ENCODE measurements at places on chromosomes 7 and 10. TPM values are rescaled to one million over a fixed set of nuclear protein-coding genes. Genes with fewer than 3 reads are reported as not detected.
A peak's percentile ranks its signal among the peaks of the same experiment; 100 is the strongest.

- no peaks in the 10 kb centered on the region for H3K4me1 ChIP-seq
- no peak overlapping the region for H3K27ac ChIP-seq
- H3K27me3 ChIP-seq: no peaks in the 10 kb centered on the region
These were observed 214.3 kb downstream of the DGKB start for GRCh38 chr7:14688208-14688607.

DNA sequence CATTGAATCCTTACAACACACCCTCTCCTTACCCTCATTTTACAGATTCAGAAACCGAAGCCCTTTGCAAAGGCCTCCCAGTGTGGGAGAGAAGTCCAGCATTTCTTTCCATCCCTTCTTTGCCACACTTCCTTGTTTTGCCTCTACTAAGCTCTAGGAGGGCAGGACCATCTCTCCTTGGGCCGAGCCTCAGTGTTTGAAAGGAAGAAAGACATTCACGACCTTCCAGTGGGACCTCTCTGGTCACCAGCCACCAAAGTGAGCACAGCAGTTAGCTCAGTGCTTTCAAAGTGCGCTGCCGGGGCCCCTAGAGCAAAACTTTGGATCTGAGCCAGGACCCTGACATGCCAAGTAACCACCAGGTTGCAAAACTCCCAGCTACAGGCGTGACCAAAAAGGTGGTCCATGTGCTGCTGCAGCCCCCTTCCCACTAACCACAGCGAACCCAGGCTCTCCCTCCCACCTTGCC lies 12.4 kb downstream of the CTBP2 start:
- H3K4me3 ChIP-seq: no peak overlapping the region
- peaks cover 16% of the 10 kb centered on the region for H3K4me1 ChIP-seq
- no peak for DNase-seq
- no peaks in the 10 kb centered on the region for H3K27me3 ChIP-seq
- no peak overlapping the region for H3K27ac ChIP-seq

GRCh38 chr7:139505563-139505962 lies 17.9 kb upstream of the CLEC2L start:
- DNase-seq: peak; percentile 92
- no peaks in the 10 kb centered on the region for H3K4me1 ChIP-seq
- no peaks in the 10 kb centered on the region for H3K36me3 ChIP-seq
- no peak overlapping the region for H3K4me3 ChIP-seq
- no peak overlapping the region for H3K27ac ChIP-seq

DNA sequence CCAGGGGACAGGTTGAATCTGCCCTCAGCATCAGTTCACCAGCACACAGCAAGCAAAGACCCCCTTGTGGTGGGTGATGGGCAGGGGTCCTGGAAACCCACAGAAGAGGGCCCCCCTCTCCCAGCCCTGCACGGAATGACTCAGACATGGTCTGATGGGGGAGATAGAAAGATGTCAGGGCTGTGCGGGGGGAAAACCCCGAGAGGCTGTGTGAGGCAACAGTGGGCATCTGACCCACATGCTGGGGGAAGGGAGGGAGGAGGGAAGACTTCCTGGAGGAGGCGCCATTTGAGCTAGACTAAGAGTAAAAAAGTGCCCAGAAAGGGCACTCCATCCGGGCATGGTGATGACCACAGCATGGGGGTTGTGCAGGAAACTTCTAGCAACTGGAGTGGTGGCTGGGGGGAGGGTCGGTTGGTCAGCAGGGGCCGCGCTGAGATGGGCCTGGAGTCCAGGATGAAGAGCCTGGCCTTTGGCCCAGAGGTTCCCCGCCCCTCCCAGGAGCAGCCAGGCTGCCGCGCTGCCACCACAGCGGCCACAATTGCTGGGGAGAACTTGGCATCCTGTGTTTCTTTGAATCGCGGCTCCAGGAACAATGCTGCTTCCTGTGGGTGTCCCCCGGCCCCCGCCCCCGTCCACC lies 2.5 kb downstream of the LFNG start:
- H3K4me3 ChIP-seq: no peak overlapping the region
- H3K36me3 ChIP-seq: no peaks in the 10 kb centered on the region
- DNase-seq: peak; percentile 58
- peaks cover 34% of the 10 kb centered on the region for H3K27me3 ChIP-seq
- peak overlapping the region; percentile 38 for H3K27ac ChIP-seq
- peaks cover 7% of the 10 kb centered on the region for H3K4me1 ChIP-seq

Gene AIMP2
- 29.7 TPM for total RNA-seq

Gene AHR
- 5.6 TPM for total RNA-seq

- H3K4me3 ChIP-seq: no peak overlapping the region
- H3K27ac ChIP-seq: no peak overlapping the region
- DNase-seq: no peak
These were observed 15.3 kb downstream of the MKLN1 start for GRCh38 chr7:131342864-131343442.

DNA sequence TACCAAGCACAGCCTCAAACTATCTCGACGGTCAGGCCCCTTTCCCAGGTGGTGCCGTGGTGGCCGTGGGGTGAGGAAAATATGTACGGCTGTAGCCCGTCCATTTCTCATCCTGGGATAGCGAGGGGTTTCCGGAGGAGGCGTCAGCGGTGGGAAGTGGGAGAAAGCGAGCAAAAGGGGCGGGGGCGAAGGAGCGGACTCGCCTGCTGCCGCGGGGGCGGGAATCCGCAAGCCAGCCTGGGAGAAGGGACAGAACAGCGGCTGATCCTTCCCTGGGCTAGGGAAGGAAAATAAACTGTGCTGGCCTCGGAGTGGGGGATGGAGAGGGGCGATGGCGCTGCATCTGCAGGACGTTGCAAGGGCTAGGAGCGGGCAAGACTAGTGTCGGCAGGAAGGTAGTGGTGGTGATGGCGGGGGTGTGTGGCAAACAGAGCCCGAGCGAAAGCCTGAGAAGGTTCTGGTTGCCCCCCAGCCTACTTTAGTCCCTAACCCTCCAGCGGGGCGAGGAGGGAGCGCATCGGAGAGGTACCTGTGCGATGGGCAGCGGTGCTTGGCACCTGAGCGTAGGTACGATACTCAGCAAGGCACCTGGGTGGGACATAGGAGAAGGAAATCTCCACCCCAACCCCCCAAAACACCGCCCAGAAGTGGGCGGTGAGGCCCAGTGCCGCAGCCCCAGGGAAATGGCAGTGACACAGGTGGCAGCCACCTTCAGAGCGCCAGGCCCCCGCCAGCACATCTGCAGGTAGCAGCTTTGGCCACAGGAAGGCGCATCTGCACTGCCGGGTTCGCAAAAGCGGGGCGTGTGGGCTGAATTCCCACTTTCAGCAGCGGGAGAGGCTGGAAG lies 49.9 kb upstream of the STEAP1B start:
- DNase-seq: peak; percentile 96
- H3K4me3 ChIP-seq: peak overlapping the region; percentile 85
- H3K27ac ChIP-seq: no peak overlapping the region
- H3K4me1 ChIP-seq: no peaks in the 10 kb centered on the region
- H3K27me3 ChIP-seq: no peaks in the 10 kb centered on the region
- no peaks in the 10 kb centered on the region for H3K36me3 ChIP-seq

GRCh38 chr7:135467207-135467711 lies 42.6 kb downstream of the CNOT4 start:
- no peak overlapping the region for H3K27ac ChIP-seq
- no peaks in the 10 kb centered on the region for H3K27me3 ChIP-seq
- H3K36me3 ChIP-seq: no peaks in the 10 kb centered on the region
- DNase-seq: no peak
